ENCODE measurements at places on chromosomes 5 and 9.

DNA sequence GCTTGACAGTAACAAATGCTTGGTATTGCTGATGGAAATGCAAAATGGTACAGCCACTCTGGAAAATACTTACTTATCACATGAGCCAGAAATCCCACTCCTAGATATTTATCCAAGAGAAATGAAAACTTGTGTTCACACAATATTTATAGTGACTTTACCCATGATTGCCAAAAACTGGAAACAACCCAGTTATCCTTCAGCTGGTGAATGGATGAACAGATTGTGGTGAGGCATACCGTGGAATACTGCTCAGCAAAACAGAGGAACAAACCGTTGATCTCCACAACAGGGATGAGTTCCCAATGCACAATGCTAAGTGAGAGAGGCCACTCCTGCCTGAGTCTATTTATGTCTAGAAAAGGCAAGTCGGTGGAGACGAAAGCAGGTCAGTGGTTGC is 40.5 kb upstream of the LRRC14B start:
- DNase-seq, result no peak

DNA sequence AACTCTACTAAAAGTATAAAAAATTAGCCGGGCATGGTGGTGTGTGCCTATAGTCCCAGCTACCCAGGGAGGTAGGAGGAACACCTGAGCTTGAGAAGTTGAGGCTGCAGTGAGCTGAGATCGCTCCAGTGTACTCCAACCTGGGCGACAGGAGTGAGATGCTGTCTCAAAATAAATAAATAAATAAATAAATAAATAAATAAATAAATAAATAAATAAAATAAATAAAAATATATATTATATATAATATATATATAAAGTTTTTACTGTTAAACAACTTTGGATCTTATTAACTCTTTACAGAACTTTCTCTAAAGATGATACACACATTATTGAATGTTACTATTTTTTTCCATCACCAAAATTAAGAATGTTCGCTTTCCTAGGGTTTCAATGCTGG is 38.4 kb downstream of the HMGCR start:
- DNase-seq, result no peak

DNA sequence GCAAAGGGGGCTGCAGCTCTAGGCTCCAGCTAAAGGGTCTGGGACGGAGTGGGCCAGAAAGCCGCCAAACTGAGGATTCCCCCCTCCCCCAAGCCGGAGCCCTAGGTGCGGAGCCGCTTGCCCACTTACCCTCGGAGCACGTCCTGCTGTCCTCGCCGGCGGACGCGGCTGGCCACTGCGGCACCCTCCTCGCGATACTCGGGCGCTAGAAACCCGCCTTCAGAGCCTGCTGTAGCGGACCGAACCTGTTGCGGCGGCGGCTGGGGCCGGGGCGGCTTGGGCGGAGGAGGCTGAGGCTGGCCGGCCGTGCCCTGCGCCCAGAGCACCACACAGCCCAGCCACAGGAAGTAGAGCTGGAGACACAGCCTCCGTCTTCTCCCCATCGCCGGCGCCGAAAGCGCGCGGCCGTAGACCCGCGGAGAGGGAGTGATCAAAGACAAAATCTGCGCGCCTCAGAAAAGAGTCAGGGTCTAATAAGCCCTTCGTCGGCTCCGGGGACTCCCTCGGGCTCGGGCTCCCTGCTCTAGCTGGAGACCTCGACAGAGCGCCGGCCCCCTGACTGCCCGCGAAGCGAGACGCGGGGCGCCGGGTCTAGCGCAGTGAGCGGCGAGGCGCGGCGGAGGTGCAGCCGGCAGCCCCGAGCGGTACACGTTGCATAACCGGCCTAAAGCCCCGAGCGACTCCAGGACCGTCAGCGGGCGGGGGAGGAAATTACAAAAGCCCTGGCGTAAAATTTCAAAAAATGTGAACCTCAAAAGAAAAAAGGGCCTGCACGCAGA is 635 bp downstream of the FBN2 start:
- DNase-seq, result no peak

GRCh38 chr9:107973451-107973850 is 483.9 kb upstream of the KLF4 start:
- DNase-seq, result no peak

DNA sequence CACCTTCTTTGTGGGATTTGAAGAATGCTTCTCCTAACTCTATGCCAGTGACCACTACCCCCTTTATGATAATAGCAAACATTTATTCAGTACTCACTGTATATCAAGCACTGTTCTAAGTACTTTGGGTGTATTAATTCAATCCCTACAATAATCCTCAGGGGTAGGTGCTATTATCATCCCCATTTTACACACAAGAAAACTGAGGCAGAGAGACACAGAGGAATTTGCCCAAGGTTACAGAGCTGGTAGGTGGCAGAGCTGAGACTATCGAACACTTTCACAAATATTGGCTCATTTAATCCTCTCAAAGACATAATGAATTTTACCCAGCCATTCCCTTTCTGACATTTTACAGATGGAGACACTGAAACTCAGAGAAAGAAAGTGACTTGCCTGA is 9.8 kb upstream of the LARP1 start:
- no peak for DNase-seq

DNA sequence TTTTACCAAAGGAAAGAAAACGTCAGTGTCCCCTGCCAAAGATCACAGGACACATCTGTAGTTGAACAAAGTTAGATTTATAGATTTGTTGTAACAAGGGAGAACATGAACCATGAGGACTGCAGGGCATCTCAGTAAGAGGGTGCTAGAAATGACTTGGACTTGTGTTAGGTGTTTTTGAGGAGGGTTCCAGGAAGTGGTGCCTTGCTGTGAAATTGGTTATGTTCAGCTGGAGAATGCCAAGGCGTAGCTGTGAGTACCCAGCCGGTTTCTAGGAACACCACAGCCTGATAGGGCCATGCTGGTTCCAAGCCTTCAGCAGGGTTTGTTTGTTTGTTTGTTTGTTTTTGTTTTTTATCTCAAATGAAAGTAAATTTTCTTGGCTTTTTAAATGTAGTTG is 5.3 kb downstream of the SPEF2 start:
- DNase-seq, result no peak

- DNase-seq, result no peak
Observed at GRCh38 chr5:139593716-139594319, 32.7 kb downstream of the UBE2D2 start.

GRCh38 chr5:18102733-18103132 is 468.5 kb downstream of the TAF11L14 start:
- DNase-seq, result no peak

- no peak for DNase-seq
Observed at GRCh38 chr5:174383210-174384167, 338.0 kb downstream of the NSG2 start.

GRCh38 chr9:33186457-33187168 is 19.5 kb upstream of the B4GALT1 start:
- DNase-seq, result no peak

GRCh38 chr5:133698646-133699526 is 86.5 kb upstream of the FSTL4 start:
- DNase-seq, result no peak

DNA sequence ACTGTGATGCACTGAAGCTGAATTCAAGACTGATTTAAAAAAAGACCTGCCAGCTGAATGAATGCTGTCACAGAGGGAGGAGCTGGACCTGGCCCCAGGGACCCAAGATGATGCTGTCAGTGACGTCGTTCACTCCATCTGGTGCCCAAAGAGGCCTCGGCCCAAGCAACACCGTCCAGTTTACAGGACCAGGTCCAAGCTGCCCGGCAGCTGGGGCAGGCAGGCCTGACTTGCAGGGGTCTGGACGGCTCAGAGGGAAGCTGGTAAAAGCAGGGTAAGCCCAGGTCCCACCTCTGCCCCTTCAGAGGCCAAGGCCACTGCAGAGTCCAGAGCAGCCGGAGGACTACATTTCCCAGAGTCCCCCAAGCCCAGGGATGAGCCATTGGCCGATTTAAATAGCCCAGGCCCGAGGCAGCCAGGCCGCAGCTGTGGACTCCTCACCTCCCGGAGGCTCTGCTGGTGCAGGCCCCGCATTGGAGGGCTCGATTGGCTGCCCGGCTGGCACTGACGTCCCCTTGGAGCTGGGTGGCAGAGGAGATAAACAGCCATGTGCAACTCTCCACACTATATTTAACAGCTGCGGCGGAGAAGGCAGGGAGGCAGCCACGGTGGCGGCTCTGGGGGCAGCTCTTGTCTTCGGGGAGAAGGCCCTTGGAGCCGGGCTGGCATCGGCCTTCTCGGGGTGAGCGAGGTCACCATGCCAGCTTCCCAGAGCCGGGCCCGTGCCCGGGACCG is at the start of gene PLPP7:
TSS of gene PLPP7 (plus strand) at position 423 of the 735 bp plus-strand sequence. CDS start at position 698, 275 bp downstream.
- no peak for DNase-seq

DNA sequence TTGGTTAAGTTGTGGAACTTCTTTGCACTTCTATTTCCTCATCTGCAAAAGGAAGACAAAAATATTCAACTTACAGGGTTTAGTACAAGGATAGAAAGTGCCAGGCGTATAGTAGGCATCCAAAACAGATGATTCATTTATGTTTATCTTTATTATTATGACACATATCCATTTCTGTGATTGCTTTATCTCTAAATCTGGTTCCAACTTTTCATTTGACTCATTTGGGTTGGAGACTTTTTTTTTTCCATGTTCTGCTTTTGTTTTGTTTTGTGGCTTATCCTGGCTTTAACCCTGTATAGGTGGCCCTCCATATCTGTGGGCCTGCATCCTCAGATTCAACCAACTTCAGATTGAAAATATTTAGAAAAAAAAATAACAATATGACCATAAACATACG is 186.7 kb upstream of the SLC24A2 start:
- no peak for DNase-seq

- DNase-seq, result no peak
Observed at GRCh38 chr5:73899055-73899454, 273.1 kb downstream of the ARHGEF28 start.

- DNase-seq, result no peak
Observed at GRCh38 chr9:128470560-128470959, 14.8 kb downstream of the ODF2 start.

- no peak for DNase-seq
Observed at GRCh38 chr9:87686520-87687090, 39.3 kb upstream of the CTSL start.

GRCh38 chr9:110351009-110351467 is 13.4 kb upstream of the TXNDC8 start:
- no peak for DNase-seq

DNA sequence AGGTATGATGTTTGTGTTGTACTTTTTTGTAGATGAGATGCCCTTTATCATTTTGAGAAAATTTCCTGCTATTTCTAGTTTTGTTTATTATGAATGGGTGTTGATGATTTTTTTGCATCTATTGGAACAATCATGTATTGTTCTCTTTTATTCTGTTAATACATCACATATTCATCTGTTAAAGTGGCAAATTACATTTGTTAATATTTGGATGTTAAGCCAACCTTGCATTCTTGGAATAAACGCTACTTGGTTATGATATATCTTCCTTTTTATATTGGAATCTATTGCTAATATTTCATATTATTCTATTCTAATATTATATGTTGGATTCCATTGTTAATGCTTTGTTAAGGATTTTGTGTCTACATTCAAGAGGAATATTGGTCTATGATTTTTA is 24.6 kb upstream of the BNIP1 start:
- DNase-seq, result no peak

- no peak for DNase-seq
Observed at GRCh38 chr5:12360218-12360617, 456.0 kb upstream of the CTNND2 start.

DNA sequence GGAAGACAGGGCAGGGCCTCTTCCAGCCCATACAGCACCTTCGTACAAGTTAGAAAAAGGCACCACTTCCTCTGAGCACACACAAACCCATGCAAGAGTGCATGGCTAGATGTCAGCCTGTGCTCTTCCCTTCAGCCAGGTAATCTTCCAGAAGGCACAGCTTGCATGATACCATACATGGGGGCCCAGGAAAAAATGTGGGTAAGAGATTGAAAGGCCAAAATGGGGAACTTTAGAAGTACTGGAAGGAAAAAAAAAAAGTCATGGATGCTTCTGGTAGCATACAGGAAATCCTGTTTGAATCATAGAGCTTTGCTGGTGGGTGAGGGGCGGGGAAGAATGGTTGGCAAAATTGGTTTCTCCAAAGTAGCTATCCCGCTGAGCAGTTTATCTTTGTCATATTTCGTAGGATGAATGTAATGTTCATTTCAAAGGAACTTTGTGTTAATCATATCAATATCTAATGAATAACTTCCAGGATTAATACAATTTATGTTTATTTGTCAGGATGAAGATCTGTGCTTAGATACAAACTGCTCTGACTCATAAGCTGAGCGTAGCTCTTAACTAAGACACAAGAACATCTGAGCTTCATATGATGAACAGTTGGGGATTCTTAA is 78.2 kb upstream of the MAP3K1 start:
- no peak for DNase-seq

- DNase-seq, result no peak
Observed at GRCh38 chr9:80797831-80798688, 891.3 kb downstream of the TLE1 start.

Measured in stimulated activated CD4-positive, alpha-beta T cell treated with anti-CD3 and anti-CD28 coated beads, Interleukin-1b, Interleukin-23, amount 100 ng/mL, for 1 hour (primary cell).